ENCODE measurements at places on chromosomes 3 and 15. TPM values are rescaled to one million over a fixed set of nuclear protein-coding genes. Genes with fewer than 3 reads are reported as not detected.

- DNase-seq, result no peak
- no peaks in the 10 kb centered on the region for H3K27me3 ChIP-seq
- H3K4me3 ChIP-seq, result no peak overlapping the region
- no peak overlapping the region for H3K27ac ChIP-seq
- no peaks in the 10 kb centered on the region for H3K36me3 ChIP-seq
- H3K4me1 ChIP-seq, result no peaks in the 10 kb centered on the region
These were observed 127.4 kb upstream of the HACD2 start for GRCh38 chr3:123712077-123712860.

The MKRN2 gene
- 13.7 TPM for total RNA-seq

The TLE3 gene
- total RNA-seq, result 20.9 TPM

The PLCH1 gene
- total RNA-seq, result 2.2 TPM

The RNF7 gene
- total RNA-seq, result 42.3 TPM

The RARRES1 gene
- total RNA-seq, result 48.3 TPM

GRCh38 chr15:40618023-40618422 lies 24.0 kb downstream of the KNL1 start:
- DNase-seq, result no peak
- no peaks in the 10 kb centered on the region for H3K27me3 ChIP-seq
- no peak overlapping the region for H3K4me3 ChIP-seq
- no peaks in the 10 kb centered on the region for H3K4me1 ChIP-seq
- no peak overlapping the region for H3K27ac ChIP-seq

- H3K36me3 ChIP-seq, result no peaks in the 10 kb centered on the region
- no peaks in the 10 kb centered on the region for H3K4me1 ChIP-seq
- H3K27me3 ChIP-seq, result no peaks in the 10 kb centered on the region
- H3K27ac ChIP-seq, result no peak overlapping the region
These were observed 21.5 kb downstream of the MAP2K1 start for GRCh38 chr15:66408254-66408653.

DNA sequence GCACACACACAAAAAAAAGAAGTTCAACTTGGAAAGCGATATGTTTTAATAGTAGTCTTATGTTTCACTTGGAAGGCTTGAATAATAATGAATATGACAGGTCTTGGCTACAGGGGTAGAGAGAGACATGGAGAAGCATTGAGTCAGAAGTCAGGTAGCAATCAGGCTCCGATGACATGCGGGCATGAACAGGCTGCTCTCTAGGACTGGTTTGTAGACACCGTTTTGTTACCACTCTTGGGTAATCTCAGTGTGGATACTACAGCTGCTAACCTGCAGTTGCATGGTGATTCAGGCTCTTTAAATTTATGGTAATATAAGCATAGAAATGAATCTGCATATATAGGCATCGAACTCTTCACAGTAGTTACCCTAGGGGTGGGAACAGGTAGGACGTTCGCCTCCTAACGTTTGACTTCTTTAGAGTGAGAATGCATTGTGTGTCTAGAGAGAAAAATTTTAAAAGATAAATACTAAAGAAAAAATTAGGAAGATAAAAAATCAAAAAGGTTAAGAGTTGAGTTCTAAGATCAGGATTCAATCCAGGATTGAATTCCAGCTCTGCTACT lies 241.6 kb upstream of the KBTBD8 start:
- DNase-seq, result no peak
- H3K36me3 ChIP-seq, result no peaks in the 10 kb centered on the region
- H3K4me1 ChIP-seq, result peaks cover 4% of the 10 kb centered on the region
- H3K27me3 ChIP-seq, result no peaks in the 10 kb centered on the region

- H3K27me3 ChIP-seq, result no peaks in the 10 kb centered on the region
- H3K4me1 ChIP-seq, result peaks cover 8% of the 10 kb centered on the region
- H3K4me3 ChIP-seq, result no peak overlapping the region
- H3K27ac ChIP-seq, result peak overlapping the region; percentile 31
- no peaks in the 10 kb centered on the region for H3K36me3 ChIP-seq
These were observed 84.3 kb downstream of the TNIK start for GRCh38 chr3:171375666-171376595.

The SNUPN gene
- total RNA-seq, result 11.3 TPM

The SI gene
- not detected for total RNA-seq

DNA sequence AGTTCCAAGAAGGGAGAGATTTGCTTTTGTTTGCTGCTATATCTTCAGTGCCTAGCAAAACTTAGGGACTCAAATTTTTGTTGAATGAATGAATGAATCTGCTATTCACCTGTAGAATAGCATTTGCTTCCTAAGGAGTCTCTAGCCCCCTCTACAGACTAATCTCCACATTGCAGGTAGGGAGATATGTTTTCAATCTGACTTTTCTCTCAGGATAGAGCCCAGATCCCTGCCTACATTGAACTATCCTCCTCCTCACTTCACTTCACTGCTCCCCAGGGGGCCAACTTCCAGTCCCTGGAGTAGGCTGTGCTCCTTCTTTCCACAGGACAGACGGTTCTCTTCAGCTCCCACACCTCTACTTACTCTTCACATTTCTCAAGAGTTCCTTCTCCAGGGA lies 81.9 kb upstream of the PTX3 start:
- no peaks in the 10 kb centered on the region for H3K36me3 ChIP-seq
- no peaks in the 10 kb centered on the region for H3K4me1 ChIP-seq
- DNase-seq, result no peak
- no peak overlapping the region for H3K27ac ChIP-seq
- H3K4me3 ChIP-seq, result no peak overlapping the region

DNA sequence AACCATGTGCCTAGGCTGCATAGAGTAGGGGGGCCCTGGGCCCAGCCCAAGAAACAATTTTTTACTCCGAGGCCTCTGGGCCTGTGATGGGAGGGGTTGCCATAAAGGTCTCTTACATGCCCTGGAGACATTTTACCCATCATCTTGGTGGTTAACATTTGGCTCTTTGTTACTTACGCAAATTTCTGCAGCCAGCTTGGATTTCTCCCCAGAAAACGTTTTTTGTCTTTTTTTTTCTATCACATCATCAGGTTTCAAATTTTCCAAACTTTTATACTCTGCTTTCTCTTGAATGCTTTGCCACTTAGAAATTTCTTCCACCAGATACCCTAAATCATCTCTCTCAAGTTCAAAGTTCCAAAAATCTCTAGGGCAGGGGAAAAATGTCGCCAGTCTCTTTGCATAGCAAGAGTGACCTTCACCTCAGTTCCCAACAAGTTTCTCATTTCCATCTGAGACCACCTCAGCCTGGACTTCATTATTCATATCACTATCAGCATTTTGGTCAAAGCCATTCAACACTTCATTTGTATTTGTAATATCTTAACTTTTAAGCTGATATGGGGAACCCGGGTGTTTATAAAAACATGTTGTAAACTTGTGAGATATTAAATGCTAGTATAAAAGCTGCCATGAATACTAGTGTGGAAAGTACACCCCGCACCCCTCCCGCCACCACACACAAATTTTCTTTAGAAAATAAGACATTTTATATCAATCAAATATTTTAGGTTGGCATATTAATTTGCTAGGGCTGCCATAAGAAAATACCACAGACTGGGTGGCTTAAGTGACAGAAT lies 56.0 kb upstream of the PLSCR4 start:
- H3K27me3 ChIP-seq, result no peaks in the 10 kb centered on the region
- DNase-seq, result no peak
- peaks cover 8% of the 10 kb centered on the region for H3K4me1 ChIP-seq
- H3K36me3 ChIP-seq, result no peaks in the 10 kb centered on the region
- no peak overlapping the region for H3K27ac ChIP-seq
- H3K4me3 ChIP-seq, result no peak overlapping the region

The SLC24A5 gene
- total RNA-seq, result not detected

- no peaks in the 10 kb centered on the region for H3K27me3 ChIP-seq
- H3K4me1 ChIP-seq, result no peaks in the 10 kb centered on the region
- no peak overlapping the region for H3K4me3 ChIP-seq
- no peaks in the 10 kb centered on the region for H3K36me3 ChIP-seq
- no peak for DNase-seq
- no peak overlapping the region for H3K27ac ChIP-seq
These were observed 497.7 kb upstream of the THBS1 start for GRCh38 chr15:39083213-39083612.

The SLC6A11 gene
- total RNA-seq, result 0.17 TPM

DNA sequence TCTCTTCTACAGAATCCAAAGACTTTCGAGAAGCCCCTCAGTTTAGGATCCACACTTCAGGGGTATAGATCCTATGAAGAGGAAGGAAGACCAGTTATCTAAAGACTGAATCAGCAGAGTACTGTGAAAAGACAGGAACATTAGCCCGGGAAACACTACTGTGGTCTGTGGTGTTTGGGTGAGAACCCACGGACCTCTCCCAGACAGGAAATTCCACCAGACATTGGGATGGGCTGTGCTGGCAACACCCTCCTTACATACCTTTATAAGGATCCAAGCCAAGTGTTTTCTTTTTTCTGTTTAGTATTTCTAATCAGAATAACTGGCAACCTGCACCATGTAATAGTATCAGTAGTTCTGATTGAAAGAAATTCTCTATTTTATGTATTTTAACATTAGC lies 14.1 kb downstream of the TMEM207 start:
- H3K36me3 ChIP-seq, result no peaks in the 10 kb centered on the region
- no peaks in the 10 kb centered on the region for H3K27me3 ChIP-seq
- H3K27ac ChIP-seq, result no peak overlapping the region
- H3K4me3 ChIP-seq, result no peak overlapping the region
- H3K4me1 ChIP-seq, result no peaks in the 10 kb centered on the region

The GASK1A gene
- total RNA-seq, result 2.5 TPM

DNA sequence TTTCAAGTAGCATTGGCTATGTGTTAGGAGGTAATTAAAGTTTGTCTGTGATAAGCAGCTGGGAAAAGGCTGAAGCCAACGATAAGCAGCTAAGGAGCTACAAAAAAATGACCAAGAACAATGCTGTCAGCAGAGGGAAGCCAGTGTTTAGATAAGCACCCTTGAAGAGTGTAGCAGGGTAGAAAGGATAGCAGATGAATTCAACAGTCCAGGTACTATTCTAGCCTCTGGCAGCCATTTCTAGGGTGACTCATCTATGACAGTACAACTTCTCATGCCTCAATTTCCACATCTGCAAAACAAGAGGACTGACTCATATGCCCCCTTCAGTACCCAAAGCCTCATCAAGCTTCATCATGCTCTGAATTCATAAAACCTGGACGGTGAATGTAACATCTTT lies 617.6 kb upstream of the UBE2E2 start:
- no peak overlapping the region for H3K4me3 ChIP-seq
- H3K4me1 ChIP-seq, result peaks cover 7% of the 10 kb centered on the region
- no peak for DNase-seq
- H3K27ac ChIP-seq, result no peak overlapping the region
- no peaks in the 10 kb centered on the region for H3K27me3 ChIP-seq

- no peaks in the 10 kb centered on the region for H3K36me3 ChIP-seq
- no peaks in the 10 kb centered on the region for H3K4me1 ChIP-seq
- DNase-seq, result no peak
- no peak overlapping the region for H3K4me3 ChIP-seq
These were observed 34.4 kb downstream of the PPARG start for GRCh38 chr3:12323237-12323636.

The WDR93 gene
- not detected for total RNA-seq

DNA sequence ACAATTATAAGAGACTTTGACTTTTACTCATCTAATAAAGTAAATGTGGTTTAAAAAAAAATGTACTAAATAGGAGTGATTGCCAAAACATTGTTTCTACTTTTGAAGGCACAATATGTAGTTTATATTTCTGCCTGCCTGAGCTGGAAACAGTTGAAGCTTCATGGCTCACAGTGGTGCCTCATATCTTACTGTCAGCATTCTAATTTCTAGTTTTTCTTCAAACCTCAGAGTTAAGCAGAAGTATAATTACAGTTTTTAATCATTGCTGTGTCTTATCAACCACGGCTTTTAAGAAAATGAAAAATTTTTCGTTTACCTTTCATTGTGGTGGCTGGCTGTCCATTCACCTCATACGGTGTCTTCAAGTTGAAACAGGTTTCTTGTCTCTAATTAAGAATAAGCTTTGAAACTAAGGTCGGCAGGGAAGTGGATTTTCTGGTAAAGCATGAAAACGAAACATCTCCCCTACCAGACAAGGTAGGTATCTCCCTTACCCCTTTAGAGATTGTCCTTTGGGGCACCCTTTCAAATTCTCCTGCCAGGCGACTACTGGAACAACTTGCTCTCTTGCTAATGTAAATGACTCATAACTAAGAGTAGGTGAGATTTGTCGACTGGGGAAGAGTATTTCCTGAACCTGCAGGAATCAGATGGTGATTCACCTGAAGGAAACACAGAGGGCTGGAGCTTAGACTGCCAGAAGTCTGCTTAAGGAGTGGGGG lies at the start of gene GPR87:
Gene GPR87 (minus strand): TSS at position 554 of the 725 bp plus-strand sequence. CDS start 16,720 bp downstream, outside the sequence.
- H3K4me3 ChIP-seq, result no peak within 1 kb of the TSS
- no peak within 1 kb of the TSS for H3K27ac ChIP-seq
- no peaks in the 10 kb centered on the region for H3K4me1 ChIP-seq
- H3K36me3 ChIP-seq, result no peaks in the 10 kb centered on the region

- DNase-seq, result no peak
- H3K27me3 ChIP-seq, result no peaks in the 10 kb centered on the region
- no peaks in the 10 kb centered on the region for H3K4me1 ChIP-seq
- H3K27ac ChIP-seq, result no peak overlapping the region
- no peak overlapping the region for H3K4me3 ChIP-seq
- no peaks in the 10 kb centered on the region for H3K36me3 ChIP-seq
These were observed 20.1 kb upstream of the MINAR1 start for GRCh38 chr15:79412010-79412409.

- H3K4me3 ChIP-seq, result no peak overlapping the region
- peak overlapping the region; percentile 46 for H3K27ac ChIP-seq
- peaks cover 21% of the 10 kb centered on the region for H3K4me1 ChIP-seq
- no peaks in the 10 kb centered on the region for H3K27me3 ChIP-seq
- DNase-seq, result no peak
These were observed 24.6 kb downstream of the SLC28A1 start for GRCh38 chr15:84909029-84909428.

- H3K27ac ChIP-seq, result no peak overlapping the region
- no peaks in the 10 kb centered on the region for H3K4me1 ChIP-seq
- no peak overlapping the region for H3K4me3 ChIP-seq
- H3K27me3 ChIP-seq, result no peaks in the 10 kb centered on the region
These were observed 65.1 kb downstream of the GAP43 start for GRCh38 chr3:115688418-115688817.

The SCAANT1 gene
- total RNA-seq, result not detected

The CHST2 gene
- total RNA-seq, result 0.51 TPM

- H3K36me3 ChIP-seq, result no peaks in the 10 kb centered on the region
- H3K27ac ChIP-seq, result no peak overlapping the region
- H3K27me3 ChIP-seq, result no peaks in the 10 kb centered on the region
- no peak overlapping the region for H3K4me3 ChIP-seq
- no peak for DNase-seq
These were observed 360.8 kb downstream of the CHST2 start for GRCh38 chr3:143480344-143480743.

The SRP14 gene
- 47.0 TPM for total RNA-seq

The LDHAL6B gene
- not detected for total RNA-seq

- H3K27me3 ChIP-seq, result no peaks in the 10 kb centered on the region
- no peak overlapping the region for H3K27ac ChIP-seq
- no peak for DNase-seq
These were observed 10.7 kb upstream of the SHISA5 start for GRCh38 chr3:48514431-48515227.

The SNTN gene
- not detected for total RNA-seq

GRCh38 chr3:25863416-25863959 lies 73.6 kb downstream of the OXSM start:
- H3K4me1 ChIP-seq, result no peaks in the 10 kb centered on the region
- no peaks in the 10 kb centered on the region for H3K27me3 ChIP-seq
- no peaks in the 10 kb centered on the region for H3K36me3 ChIP-seq
- no peak overlapping the region for H3K27ac ChIP-seq
- H3K4me3 ChIP-seq, result no peak overlapping the region

GRCh38 chr3:23341147-23341838 lies 138.2 kb downstream of the UBE2E2 start:
- no peak overlapping the region for H3K4me3 ChIP-seq
- H3K36me3 ChIP-seq, result no peaks in the 10 kb centered on the region
- H3K27me3 ChIP-seq, result no peaks in the 10 kb centered on the region
- peaks cover 5% of the 10 kb centered on the region for H3K4me1 ChIP-seq
- no peak overlapping the region for H3K27ac ChIP-seq

The CHDH gene
- 18.5 TPM for total RNA-seq

The ZBTB20 gene
- total RNA-seq, result 81.5 TPM

The LRTM1 gene
- total RNA-seq, result not detected

Data from pancreas (tissue), 10 donors.